ENCODE measurements at places on chromosomes 7 and 10.

GRCh38 chr7:88355011-88355410, 48.3 kb upstream of the STEAP4 start:
- DNase-seq = no peak

GRCh38 chr7:133502972-133503371, 250.1 kb downstream of the EXOC4 start:
- no peak for DNase-seq

DNA sequence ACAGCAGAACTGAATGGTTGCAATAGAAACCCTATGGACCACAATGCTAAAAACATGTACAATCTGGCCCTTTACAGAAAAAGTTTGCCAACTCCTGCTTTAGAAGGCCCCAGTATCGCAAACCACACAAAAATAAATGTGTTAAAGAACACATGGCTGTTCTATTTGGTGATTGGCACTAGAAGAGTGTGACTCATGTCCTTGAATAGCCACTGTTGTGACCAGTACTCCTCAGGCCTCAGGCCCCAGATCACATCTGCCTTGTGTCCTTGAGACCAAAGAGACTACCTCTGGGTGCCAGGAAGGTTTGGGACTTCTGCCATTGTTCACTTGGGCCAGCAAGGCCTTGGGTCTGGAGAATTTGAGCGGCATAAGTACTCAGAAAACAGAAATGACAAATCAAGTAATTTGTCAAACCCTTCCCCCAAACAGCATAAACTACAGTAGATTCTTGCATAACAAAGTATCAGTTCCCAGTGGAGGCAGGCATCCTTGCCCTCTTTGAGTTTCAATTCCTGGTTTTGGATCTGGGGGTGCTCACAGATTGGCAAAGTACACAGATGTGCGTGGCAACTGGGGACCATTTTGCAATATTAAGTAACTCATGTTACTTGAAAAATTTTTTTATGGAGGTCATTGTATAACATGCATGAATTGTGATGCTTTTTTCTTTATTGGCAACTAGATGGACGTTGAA, 50.2 kb downstream of the MTURN start:
- DNase-seq = no peak

DNA sequence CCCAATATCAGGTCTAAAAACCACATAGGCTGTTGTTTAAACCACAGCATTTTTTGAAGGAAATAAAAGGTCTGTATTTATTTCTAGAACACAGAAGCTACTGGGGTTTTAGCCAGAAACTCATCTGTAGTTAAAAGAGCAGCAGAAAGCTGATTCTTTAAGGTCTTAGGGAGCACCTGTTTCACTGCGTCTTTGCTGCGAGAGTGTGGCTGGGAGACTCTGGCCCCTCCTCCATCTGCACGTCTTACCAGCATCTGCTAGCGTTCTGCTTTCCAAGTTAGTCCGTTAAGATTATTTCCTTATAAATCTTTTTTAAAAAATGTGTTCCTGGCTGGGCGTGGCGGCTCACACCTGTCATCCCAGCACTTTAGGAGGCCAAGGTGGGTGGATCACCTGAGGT, 95.9 kb downstream of the ADARB2 start:
- no peak for DNase-seq

DNA sequence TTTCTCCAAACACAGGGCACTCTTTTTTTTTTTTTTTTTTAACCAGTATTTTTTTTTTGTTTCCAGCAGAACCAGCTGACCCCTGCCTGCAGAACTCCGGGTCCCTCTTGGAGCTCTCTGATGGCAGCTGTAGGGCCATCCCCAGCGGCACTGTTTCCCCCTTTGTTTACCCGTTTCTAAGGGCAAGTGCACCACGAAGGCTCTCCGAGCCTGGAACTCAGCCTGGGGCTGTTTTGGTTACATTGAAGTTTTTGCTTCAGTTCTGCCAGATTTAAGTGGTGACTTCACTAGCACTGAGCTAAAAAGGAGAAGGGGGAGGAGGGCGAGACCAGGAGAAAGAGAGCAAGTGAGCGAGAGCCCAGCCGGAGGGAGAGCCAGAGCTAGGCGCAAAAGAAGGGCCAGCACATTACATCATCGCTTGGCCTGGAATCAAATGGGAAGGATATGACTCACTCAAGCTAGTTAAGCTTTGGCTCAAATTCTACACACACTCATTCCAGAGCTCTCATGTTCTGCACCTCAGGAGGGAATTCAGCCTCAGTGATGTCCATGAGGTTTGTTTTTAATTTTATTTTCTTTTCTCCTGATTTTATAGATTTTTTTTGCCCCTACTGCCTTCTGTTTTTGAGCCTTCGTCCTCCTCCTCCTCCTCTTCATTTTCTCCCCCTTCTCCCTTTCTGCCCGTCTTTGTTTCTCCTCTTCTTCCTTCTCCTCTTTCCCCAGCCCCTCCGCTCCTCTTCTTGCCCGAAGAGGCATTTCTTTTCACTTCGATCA, 272.3 kb downstream of the TRIL start:
- DNase-seq = no peak

DNA sequence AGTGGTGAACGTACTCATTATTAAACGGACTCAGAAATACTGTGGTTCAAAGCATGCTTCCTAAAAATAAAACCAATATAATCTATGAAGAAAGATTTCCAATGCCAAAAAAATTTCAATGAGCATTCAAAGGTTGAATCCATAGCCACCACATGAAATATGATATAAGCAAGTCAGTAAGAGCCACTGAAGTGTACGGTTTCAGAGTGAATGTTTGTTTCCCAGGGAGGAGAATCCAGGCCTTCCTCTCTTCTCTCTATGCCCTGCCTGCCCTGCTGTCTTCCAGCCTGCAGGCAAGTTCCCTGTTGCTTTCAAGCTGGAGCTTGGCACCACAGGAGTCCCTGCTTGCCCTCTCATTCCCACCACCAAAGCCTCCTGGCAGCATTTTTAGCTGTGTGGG, 1171.6 kb upstream of the C7orf33 start:
- DNase-seq = no peak

DNA sequence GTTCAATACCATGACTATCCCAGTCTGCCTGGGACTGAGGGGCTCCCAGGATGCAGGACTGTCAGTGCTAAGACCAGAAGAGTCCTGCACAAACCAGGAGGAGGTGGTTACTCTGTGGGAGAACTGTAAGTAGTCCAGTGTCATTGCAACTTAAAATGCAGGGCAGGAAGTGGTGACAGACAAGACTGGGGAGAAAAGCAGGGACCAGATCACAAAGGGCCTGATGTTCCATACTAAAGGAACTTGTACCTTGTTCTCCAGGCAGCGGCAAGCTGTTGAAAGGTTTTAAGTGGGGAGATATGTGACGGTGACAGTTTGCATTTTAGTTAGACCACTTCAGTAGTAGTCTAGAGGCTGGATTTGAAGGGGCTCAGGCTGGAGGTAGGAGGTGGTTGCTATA, 65.8 kb upstream of the GLCCI1 start:
- DNase-seq = no peak

DNA sequence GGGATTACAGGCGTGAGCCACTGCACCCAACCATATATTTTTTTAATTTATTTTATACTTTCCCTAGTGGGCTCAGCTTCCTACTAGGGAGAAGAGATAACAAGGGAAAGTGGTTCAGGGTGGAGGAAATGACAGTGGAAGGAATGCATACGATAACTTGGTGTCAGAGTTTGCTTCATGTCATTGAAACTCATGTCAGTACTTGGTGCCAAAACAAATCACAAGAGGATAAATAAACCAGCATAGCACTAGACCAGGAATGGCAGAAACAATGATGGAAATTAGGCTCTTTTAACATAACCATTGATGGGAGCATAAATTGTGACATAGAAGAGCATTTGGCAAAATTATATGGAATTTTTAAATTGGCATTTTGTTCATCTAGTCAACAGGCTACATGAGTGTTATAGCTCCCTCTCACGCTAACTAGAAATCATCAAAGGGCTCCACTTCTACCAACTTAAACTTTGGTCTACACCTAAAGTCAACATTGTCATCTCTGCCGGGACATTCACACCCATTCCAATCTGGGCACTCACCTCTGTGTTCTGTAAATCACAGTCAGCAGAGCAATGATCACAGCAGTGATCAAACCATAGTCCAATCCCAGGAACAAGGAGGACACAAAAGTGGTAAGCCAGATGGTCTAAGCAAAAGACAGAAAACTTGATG, 41.2 kb downstream of the PSMC2 start:
- DNase-seq = no peak

GRCh38 chr10:28632584-28632945, 44.8 kb upstream of the BAMBI start:
- no peak for DNase-seq

DNA sequence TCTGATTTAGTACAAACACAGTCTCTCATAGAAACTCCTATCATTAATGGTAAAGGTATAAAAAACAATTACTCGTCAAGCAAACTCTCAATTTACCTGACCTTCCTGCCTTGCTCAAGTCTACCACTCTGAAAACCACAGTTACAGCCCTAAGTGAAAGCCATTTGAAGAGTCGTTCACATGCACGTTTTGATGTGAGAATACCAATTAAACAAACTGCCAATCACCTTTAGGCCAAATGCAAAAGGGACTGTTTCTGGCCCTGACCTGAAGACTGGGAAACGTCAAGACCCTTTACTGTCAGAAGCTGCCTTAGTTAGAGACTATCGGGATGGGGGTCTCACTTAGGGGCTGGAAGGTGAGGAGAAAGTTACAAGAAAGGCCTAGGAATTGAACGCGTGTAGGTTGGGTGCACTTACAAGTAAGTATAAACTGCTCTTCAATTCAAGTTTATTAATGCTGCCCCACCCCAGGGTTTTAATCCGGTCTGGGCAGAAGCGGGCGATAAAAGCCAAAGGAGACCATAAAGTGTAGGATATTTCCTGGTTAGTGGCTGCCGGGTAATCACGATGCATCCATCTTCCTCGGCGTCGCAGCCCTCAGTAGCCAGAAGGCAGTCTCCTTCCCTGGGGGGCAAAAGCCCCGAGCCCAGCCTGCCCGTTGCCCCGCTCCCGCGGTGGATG, 935 bp downstream of the TM9SF3 start:
- DNase-seq = no peak

DNA sequence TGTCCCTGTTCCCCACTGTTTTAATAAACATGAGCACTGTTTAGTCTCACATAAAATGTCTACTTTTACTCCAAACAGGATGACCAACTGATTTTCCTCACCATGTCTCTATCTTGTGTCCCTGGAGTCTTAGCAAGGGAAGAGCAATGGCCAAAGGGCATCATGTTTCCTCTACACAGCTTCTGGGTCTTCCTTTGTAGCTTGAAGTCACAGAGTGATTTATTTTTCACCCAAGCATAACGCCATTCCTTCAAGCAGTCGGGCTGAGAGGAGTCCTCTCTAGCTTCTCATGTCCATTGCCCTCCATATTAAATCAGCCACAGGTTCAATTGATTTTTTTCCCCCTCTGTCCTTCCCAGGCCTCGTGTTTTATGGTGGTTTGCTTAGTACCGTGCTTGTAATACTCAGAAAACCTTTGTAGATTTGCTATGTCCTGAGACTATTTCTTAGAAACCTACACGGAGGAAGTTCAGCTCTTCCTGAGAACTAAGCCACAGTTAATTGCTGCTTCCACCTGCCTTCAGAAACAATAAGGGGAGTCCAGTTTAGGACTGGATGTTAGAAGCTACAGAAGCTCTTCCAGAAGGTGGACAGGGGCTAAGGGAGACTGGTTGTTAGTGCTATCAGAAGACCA, 178.8 kb downstream of the CREB5 start:
- no peak for DNase-seq

GRCh38 chr10:60820093-60820754, 41.9 kb downstream of the CDK1 start:
- peak; percentile 38 for DNase-seq

DNA sequence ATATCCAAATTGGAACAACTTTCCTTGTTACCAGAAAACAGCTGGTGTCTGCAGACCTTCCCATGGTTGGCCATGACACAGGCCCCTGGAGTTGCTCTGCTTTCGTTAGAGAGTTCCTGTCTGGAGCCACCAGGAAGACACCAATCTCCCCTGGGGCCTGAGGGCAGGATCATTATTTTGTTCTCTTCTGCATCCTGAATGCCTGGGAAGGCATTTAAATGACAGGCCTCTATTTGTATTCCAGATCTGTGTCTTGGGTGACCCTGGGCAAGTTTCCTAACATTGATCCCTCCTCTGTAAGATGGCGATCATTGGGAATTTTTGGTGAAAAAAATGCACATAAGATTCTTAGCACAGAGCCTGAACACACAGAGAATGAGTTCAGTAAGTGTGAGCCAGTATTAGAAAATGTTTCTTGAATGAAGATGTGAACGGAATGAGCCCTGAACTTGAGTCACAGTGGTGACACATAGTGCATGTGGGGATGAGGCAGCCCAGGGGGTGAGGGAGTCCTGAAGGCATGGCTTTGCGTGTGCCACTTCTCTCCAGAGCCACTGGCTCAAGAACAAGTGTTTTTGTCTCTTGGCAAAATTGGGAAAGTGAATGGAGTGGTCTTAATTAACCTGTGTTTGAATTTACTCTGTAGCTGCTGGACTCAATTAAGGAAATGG, 28.4 kb downstream of the BMPER start:
- DNase-seq = no peak

- no peak for DNase-seq
These were observed 429.8 kb upstream of the CELF2 start for GRCh38 chr10:10587744-10588393.

DNA sequence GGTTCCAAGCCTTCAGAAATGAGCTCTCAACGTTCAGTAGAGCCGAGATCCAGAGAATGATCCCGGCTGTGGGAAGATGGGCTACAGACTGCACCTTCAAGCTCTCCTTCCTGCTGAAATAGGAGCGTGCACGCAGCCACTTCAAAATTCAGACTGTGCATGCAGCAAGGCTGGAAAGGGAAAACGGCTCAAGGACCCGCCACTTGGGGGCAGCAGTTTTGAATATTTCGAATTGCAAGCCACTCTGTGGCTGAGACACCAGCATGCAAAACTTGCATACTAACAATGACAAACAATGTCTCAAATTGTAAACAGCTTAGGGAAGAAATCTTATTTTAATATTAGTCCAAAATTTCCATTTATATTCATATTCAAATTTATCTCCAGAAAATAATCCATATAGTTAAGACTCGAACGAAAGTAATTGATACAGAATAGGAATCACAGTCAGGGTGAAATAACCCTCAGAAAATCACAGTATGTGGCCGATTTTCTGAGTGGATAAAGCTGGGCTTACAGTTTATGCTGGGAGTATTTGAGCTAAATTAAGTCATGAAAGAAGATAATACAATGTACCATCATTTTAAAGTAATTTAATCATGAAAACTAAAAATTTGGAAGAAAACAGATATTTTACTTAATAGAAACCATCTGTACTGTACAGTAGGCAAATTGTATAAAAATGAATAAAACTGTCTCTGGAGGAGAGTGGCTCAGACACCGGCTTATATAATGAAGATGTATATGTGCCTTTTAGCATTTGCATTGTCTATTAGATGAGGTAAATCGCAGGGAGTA, 137.9 kb upstream of the MKI67 start:
- peak; percentile 39 for DNase-seq

GRCh38 chr7:154937837-154938236, 65.1 kb downstream of the PAXIP1 start:
- DNase-seq = no peak

- no peak for DNase-seq
These were observed 421.5 kb downstream of the LRMDA start for GRCh38 chr10:75852851-75853484.

GRCh38 chr7:27211764-27212204, 11.9 kb upstream of the HOXA13 start:
- DNase-seq = no peak
